AML-193 (cell line): ENCODE measurements at places on chromosomes 1 and 21.

DNA sequence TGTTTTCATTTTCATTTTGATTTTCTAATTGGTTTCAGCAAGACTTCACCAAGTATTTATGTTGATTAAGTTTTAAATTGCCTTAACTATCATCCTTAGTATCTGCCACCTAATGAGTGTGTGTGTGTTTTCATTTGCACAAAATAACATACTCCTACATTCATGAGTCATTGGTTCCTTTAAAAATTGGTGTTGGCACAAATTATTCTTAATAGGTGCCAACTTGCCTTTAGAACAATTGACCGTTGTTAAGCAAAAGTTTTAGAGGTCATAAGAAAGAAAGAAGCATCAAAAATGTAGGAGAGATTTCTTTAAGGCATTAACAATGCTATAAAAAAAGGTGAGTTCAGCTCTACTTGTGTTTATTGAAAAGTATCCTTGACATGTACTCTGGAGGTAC is 77.5 kb downstream of the FNBP1L start:
- DNase-seq, result no peak

DNA sequence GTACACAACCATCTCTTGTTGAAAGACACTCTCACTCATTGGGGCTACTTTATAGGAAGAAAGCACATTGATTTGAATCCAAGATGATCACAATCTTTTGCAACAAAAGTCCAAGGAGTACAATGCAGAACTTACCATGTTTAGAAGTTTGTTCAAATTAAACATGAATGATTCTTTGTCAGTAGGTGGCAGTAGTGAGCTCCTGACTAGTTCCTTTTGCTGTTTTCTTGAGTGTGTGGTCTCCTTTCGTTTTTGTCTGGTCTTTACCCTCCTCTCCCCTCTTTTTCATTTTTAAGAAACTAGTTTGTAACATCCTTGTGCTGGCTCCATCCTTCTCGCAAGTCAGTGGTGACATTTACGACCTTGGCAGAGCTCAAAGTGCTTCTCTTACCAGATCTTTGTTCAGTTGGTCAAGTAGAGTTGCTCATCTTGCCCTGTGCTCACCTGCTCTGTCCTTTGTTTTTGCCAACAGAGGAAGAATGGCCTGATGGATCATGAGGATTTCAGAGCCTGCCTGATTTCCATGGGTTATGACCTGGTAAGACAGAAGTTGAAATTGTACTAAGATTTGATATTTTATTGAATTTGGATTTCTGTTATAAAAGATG is 35.7 kb upstream of the MTR start:
- peak; percentile 57 for DNase-seq

GRCh38 chr1:160884579-160884978 is 401 bp downstream of the ITLN1 start:
- peak; percentile 23 for DNase-seq

DNA sequence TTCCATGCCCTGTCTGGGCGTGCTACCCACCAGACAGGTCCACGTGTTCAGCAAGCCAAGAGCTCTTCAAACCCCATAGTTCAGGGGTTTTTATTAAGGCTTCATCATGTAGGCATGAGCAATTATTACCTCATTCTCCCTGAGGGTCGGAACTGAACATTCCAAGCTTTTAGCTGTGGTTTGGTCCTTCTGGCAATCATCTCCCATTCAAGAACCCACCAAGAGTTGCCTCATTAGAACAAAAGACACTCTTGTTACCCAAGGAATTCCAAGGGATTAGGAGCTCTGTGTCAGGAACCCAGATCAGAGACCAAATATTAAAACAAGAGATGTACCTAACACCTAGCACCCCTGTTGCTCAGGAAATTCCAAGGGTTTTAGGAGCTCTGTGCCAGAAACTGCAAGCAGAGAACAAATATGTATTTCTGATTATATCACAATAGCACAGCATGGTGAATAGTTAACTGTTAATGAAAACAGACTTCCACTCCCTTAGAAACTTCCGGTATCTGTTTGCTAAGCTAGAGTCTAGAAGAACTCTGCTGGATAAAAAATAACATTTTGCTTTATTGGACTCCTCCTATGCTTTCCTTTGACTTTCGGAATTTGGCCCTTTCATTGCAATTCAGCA is 201.2 kb upstream of the L1TD1 start:
- DNase-seq, result no peak

- DNase-seq, result peak; percentile 36
Observed at GRCh38 chr21:43975469-43976098, 36.5 kb upstream of the TRAPPC10 start.

- peak; percentile 3 for DNase-seq
Observed at GRCh38 chr1:242139442-242139841, 140.5 kb upstream of the MAP1LC3C start.

DNA sequence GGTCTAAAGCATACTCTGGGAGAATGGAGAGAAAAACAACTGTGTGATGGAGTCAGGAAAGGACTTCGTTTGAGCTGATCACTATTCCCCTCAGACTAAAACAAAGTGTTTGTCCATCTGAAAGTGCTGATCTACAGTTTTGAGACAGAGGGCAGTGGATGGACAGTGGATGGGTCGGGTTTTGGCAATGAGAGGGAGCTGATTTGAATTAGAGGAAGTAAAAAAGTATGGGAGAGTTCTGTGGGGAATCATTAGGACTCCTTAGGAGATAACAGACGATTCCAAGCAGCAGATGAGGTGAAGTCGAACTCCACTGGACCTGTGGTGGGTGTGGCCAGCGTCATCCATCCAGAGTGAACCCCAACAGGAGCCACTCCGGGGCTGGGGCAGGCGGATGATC is 62.3 kb downstream of the PTGS2 start:
- DNase-seq, result peak; percentile 40

DNA sequence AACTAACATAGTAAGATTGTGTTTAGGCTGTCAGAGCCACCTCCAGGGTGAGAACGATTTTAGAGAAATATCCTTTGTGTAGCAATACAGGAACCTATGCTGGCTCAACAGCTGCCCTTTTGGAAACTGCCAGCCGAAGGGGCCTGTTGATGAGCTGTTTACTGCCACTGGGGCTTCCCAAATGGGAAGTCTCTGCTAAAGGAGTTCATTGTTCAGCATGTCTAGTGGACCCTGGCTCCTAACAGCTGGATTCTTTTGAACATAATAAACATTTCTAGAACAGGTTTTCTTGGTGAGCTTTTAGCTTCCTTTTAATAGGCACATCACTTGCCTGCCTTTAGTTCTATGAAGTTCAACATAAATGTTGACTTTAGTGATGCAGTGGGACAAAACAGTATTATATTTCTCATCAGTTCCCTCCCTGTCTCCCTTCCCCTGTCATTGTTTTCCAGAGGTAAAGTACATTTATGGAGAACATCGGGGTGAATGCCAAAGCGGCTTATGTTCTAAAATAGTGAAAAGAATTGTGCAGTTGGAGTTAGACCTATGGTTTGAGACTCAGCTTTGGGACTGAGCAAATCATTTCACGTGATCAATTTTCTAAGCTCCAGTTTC is 57.4 kb downstream of the UCK2 start:
- peak; percentile 79 for DNase-seq

DNA sequence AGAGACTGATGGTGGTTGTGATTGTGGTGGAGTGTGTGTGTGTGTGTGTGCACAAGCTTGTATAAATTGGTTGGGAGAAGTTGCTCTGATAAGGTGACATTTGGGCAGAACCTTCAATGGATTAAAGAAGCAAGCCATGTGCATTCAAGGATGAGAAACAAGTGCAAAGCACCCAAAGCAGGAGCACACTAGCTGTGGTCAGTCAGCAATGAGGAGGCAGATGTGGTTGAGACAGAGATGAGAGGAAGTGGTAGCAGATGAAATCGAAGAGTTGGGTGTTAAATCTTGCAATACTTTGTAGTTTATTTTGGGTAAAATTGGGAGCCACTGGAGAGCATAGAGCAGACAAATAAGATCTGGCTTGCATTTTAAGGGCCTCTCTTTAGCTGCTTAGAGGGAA is 4.4 kb upstream of the PGBD5 start:
- peak; percentile 87 for DNase-seq

- DNase-seq, result no peak
Observed at GRCh38 chr1:219518168-219518906, 94.6 kb downstream of the ZC3H11B start.

- peak; percentile 60 for DNase-seq
Observed at GRCh38 chr1:235513495-235514366, 9.5 kb upstream of the B3GALNT2 start.

- no peak for DNase-seq
Observed at GRCh38 chr1:66374148-66374547, 159.8 kb upstream of the SGIP1 start.

- DNase-seq, result peak; percentile 69
Observed at GRCh38 chr1:28249013-28249865, 10.1 kb upstream of the SESN2 start.

- no peak for DNase-seq
Observed at GRCh38 chr1:211920602-211921226, 90.2 kb upstream of the LPGAT1 start.

- no peak for DNase-seq
Observed at GRCh38 chr1:88060750-88061491, 623.2 kb upstream of the PKN2 start.

- no peak for DNase-seq
Observed at GRCh38 chr1:165639821-165640623, 9.0 kb downstream of the MGST3 start.

- peak; percentile 42 for DNase-seq
Observed at GRCh38 chr1:204746838-204747442, 61.4 kb upstream of the LRRN2 start.

DNA sequence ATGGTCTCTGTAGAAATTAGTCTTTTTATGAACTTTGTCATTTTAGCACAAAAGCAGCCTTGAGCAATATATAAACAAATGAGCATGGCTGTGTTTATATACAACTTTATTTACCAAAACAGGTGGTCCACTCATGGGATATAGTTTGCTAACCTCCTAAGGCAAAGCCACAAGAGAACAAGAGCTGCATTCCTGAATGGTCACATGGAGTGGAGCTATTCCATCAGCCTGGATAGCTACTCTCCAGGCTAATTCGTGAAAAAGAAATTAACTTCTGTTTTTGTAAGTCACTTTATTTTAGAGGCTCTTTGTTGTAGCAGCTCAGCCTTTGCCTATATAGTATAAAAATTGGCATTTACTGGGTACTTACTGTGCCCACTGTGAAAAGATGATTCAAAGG is 163.3 kb upstream of the FAM78B start:
- no peak for DNase-seq

DNA sequence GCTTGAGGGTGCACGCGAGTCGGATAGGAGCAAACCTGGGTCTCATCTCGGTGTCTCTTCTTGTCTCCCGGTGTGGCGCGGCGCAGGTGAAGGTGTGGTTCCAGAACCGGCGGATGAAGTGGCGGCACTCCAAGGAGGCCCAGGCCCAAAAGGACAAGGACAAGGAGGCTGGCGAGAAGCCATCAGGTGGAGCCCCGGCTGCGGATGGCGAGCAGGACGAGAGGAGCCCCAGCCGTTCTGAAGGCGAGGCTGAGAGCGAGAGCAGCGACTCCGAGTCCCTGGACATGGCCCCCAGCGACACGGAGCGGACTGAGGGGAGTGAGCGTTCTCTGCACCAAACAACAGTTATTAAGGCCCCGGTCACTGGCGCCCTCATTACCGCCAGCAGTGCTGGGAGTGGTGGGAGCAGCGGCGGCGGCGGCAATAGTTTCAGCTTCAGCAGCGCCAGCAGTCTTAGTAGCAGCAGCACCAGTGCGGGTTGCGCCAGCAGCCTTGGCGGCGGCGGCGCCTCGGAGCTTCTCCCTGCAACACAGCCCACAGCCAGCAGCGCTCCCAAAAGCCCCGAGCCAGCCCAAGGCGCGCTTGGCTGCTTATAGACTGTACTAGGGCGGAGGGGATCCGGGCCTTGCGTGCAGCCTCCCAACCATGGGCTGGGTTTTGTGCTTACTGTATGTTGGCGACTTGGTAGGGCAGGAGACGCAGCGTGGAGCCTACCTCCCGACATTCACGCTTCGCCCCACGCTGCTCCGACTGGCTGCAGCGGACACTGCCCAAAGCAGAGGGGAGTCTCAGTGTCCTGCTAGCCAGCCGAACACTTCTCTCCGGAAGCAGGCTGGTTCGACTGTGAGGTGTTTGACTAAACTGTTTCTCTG is 5.1 kb downstream of the HLX start:
- DNase-seq, result no peak

- DNase-seq, result peak; percentile 53
Observed at GRCh38 chr1:109425391-109426280, 612 bp downstream of the PSMA5 start.

DNA sequence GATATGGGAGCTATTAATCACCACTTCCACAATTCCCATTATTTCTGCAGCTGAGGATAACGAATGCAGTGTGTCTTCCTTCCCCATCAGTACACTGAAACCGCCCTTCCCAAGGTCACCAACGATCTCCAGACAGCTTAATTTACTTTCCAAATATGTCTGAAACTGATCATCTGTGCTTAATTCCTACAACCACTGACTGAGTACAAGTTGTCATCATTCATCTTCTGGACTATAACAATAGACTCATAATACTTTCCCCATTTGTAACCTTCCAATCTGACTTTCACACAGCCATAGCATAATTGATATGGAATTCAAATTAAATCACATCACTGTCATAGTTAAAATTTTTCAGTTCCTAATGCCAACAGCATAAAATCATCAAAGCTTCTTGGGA is 17.4 kb downstream of the DNM3 start:
- DNase-seq, result no peak

DNA sequence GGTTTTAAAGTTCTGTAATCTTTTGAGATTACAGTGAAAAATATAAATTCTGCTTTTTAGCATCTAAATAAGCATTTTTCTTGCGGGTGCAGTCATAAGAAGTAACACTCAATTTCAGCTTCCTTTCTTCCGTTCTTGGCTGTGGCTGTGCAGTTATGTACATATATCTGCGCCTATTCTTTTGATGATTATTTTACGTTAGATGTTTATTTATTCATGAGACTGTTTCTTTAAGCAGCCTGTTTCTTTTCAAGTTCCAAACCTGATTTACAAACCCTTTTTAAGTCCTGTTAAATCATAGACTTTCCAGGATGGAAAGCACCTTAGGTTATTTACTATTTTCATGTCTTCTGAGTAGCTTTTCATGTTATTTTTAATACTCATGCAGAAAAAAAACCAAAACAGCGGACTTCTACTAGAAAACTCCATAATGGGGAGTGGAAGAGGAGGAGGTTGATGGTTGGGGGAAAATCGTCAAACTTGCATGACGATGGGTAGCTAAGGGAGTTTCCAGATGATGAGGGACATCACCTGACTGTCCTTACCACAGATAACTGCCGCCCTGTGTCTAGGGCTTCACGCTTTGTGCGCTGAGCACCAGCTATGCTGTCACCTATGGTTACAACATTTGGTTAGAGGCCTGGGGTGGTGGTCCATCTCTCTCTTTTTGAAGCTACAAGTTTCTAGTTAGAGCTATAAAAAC is 2.6 kb downstream of the PRDM2 start:
- no peak for DNase-seq

- no peak for DNase-seq
Observed at GRCh38 chr1:245748646-245749045, 593.9 kb downstream of the KIF26B start.

- peak; percentile 84 for DNase-seq
Observed at GRCh38 chr1:228837817-228838716, 102.8 kb downstream of the RHOU start.

- DNase-seq, result no peak
Observed at GRCh38 chr1:28199328-28200233, 23.1 kb upstream of the PTAFR start.

DNA sequence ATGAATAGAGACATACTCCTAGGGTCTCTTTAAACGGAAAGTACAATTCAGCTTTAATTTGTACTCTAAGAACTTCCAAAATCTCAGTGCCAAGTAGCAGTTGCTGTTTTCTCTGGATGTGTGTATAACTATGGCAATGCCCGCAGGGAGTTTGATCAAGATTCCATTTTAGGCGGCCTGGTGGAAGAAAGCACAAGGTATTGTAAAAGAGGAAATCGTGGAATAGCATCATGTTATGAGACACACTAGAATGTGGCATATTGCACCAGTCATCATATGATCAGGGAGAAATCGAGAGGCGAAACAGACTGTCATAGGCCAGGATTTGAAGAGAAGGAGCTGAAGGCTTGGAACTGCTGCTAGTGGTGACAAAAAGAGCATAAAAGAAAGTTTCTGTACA is 316.2 kb upstream of the FMN2 start:
- DNase-seq, result no peak
